Mesothelial cell of epicardium (in vitro differentiated cells): ENCODE measurements at places on chromosomes 3 and 15. TPM values are rescaled to one million over a fixed set of nuclear protein-coding genes. Genes with fewer than 3 reads are reported as not detected.
A peak's percentile ranks its signal among the peaks of the same experiment; 100 is the strongest.

GRCh38 chr3:8595695-8596115, 48.9 kb downstream of the SSUH2 start:
- no peak for DNase-seq
- no peak overlapping the region for H3K4me3 ChIP-seq
- no peaks in the 10 kb centered on the region for H3K36me3 ChIP-seq

DNA sequence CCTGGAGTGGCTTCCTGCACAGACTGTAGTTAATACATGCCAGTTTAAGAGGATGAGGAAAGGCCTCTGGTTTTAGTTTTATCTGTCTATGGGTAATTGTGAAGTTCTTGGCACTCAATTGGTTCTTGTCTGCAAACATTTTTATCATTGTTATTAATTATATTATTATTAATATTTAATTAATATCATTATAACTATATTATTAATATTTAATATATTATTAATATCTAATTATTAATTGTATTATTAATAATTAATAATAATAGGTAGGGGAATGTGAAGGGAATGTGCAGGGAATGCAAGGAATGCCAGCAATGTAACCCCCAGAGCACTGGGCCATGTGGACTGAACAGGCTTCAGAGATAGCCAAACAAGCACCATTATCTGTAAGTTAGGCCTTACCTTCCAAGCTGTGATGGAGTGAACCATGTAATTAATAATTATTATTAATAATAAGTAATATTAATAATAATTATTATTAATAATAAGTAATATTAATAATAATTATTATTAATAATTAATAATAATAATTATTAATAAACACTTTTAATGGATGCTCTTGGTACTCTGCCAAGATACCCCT, 79.8 kb upstream of the NMNAT3 start:
- DNase-seq = no peak
- no peaks in the 10 kb centered on the region for H3K36me3 ChIP-seq
- H3K27ac ChIP-seq = no peak overlapping the region
- peaks cover 9% of the 10 kb centered on the region for H3K4me1 ChIP-seq
- no peak overlapping the region for H3K4me3 ChIP-seq

Gene IQCH
- total RNA-seq = 0.98 to 2.3 TPM (median 1.6 TPM) in 3 replicates

Gene RPLP1
- total RNA-seq = 1,296 to 1,333 TPM (median 1,329 TPM) in 3 replicates

DNA sequence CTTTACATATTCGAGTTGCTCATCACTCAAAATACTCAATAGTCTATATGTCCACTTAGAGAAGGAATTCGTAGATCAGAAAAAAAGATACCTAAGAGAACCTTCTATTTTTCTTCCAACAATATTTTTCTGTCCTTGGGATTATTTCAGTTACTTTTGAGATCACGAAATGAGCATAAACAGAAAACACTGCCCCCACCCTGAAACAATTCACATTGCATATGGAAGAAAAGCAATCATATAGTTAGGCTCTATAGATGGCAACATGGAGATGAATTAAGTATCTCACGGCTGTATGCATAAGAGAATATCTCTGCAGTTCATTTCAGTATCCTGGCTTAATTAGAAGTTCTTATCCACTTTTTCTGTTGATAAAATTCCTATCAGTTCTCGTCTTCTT, 391.1 kb downstream of the FGF12 start:
- H3K27ac ChIP-seq = no peak overlapping the region
- H3K4me1 ChIP-seq = peaks cover 3% of the 10 kb centered on the region
- no peak for DNase-seq
- no peak overlapping the region for H3K4me3 ChIP-seq

- peaks cover 25% of the 10 kb centered on the region for H3K36me3 ChIP-seq
- no peak overlapping the region for H3K4me3 ChIP-seq
Observed at GRCh38 chr3:107211608-107212007, 165.6 kb upstream of the CCDC54 start.

DNA sequence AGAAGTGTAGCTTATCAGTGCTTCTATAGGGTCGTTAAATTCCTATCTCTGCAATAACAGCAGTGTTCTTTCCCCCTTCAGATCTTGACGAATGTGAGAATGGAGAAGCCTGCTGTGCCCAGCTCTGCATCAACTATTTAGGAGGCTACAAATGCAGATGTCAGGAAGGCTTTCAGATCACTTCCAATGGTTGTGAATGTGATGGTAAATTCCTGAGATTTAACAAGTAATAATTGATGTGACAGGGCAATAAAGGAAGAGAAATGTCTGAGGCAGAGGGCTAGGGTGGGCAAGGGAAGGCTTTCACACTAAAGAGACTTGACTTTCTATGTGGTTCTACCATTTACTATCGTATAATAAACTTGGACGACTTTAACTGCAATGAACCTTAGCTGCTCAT, 711.7 kb upstream of the GOLIM4 start:
- DNase-seq = no peak
- no peaks in the 10 kb centered on the region for H3K27me3 ChIP-seq
- H3K4me3 ChIP-seq = no peak overlapping the region
- H3K36me3 ChIP-seq = peaks cover 28% of the 10 kb centered on the region

GRCh38 chr3:52539010-52539653, 2.7 kb downstream of the UQCC5 start:
- peak overlapping the region; percentile 48 for H3K27ac ChIP-seq
- no peak for DNase-seq
- H3K4me3 ChIP-seq = no peak overlapping the region
- H3K36me3 ChIP-seq = peaks cover 5% of the 10 kb centered on the region
- H3K4me1 ChIP-seq = peaks cover 44% of the 10 kb centered on the region

Gene GUCA1C
- total RNA-seq = not detected in 3 replicates

DNA sequence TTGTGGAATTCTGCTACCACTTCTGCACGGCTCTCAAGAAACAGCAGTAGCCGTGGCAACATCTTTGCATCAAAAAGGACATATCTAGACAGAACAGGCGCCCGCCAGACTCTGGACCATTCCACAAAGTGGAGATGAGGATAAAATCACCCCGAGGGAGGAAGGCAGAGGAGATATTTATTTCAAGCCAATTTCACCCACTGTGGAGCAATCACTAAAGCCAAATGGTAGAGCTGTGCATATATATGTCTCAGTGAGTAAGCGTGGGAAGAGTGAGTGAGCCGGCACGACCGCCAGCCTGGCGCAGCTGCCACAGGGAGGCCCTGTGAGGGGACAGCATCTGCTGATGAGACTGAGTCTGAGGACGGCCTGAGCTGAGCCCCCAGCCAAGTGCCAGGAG, 111.3 kb downstream of the MEGF11 start:
- H3K27ac ChIP-seq = no peak overlapping the region
- no peaks in the 10 kb centered on the region for H3K36me3 ChIP-seq
- H3K4me1 ChIP-seq = peaks cover 24% of the 10 kb centered on the region
- DNase-seq = no peak
- H3K27me3 ChIP-seq = peaks cover 36% of the 10 kb centered on the region

GRCh38 chr15:80769153-80769828, 9.9 kb upstream of the CEMIP start:
- DNase-seq = no peak
- peaks cover 7% of the 10 kb centered on the region for H3K4me1 ChIP-seq
- H3K27me3 ChIP-seq = no peaks in the 10 kb centered on the region
- H3K27ac ChIP-seq = no peak overlapping the region
- no peaks in the 10 kb centered on the region for H3K36me3 ChIP-seq
- H3K4me3 ChIP-seq = no peak overlapping the region

DNA sequence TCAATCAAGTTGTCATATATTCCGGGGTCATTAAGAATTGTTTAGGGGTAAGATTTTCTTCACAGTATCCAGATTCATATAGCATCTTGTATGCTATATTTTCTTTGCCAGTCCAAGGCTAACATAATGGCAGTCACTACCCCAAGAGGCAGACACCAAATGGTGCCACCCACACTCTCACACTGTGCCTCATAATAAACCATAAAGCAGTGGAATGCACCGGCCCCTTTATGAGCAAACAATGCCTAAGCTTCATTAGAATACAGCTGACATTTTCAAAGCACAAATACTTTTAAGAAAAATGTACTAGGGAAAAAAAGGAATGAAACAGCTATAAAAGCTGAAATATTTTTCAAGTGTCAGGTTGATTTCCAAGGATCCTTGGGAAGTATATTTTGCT, 121.6 kb downstream of the TFDP2 start:
- H3K36me3 ChIP-seq = peaks cover 5% of the 10 kb centered on the region
- peak overlapping the region; percentile 97 for H3K4me3 ChIP-seq
- peaks cover 31% of the 10 kb centered on the region for H3K4me1 ChIP-seq
- no peak for DNase-seq
- no peaks in the 10 kb centered on the region for H3K27me3 ChIP-seq

Gene BNC1
- total RNA-seq = 49.5 to 54.0 TPM (median 50.9 TPM) in 3 replicates

- no peak overlapping the region for H3K27ac ChIP-seq
- H3K27me3 ChIP-seq = no peaks in the 10 kb centered on the region
- H3K36me3 ChIP-seq = peaks cover 2% of the 10 kb centered on the region
- no peak for DNase-seq
- H3K4me1 ChIP-seq = peaks cover 18% of the 10 kb centered on the region
- no peak overlapping the region for H3K4me3 ChIP-seq
Observed at GRCh38 chr15:62802612-62803011, 239.9 kb upstream of the TPM1 start.

Gene SKOR1
- total RNA-seq = 0.89 to 1.1 TPM (median 1.1 TPM) in 3 replicates

Gene FANCD2
- 17.9 to 21.1 TPM (median 20.2 TPM) in 3 replicates for total RNA-seq

GRCh38 chr3:12197475-12197874, 38.8 kb upstream of the TIMP4 start:
- H3K4me3 ChIP-seq = no peak overlapping the region
- no peaks in the 10 kb centered on the region for H3K27me3 ChIP-seq
- no peak for DNase-seq
- H3K4me1 ChIP-seq = peaks cover 3% of the 10 kb centered on the region
- H3K36me3 ChIP-seq = no peaks in the 10 kb centered on the region
